ENCODE measurements at places on chromosomes 1 and 21. TPM values are rescaled to one million over a fixed set of nuclear protein-coding genes. Genes with fewer than 3 reads are reported as not detected.

DNA sequence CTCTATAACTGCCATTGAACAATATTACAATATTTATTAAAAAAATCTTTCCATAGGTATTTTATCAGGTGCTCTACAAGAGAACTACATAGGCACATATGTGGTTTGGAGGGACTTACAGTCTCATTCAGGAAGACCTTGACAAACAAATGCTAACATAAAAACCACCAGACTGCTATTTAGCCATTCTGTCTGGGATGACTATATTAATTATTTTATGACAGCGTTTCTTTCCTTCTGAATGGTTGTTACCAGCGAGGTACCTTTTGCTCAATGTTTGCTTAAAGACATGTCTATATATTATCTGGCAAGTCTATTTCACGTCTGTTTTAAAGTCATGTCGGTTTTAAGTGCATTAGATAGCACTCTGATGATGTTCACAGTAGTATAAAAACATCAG, 69.7 kb downstream of the RUNX1 start:
- no peaks in the 10 kb centered on the region for H3K4me1 ChIP-seq
- no peaks in the 10 kb centered on the region for H3K36me3 ChIP-seq
- no peaks in the 10 kb centered on the region for H3K27me3 ChIP-seq
- no peak for DNase-seq
- H3K27ac ChIP-seq = no peak overlapping the region

Gene NIBAN1
- total RNA-seq = 13.3 TPM

Gene S100A1
- 739 TPM for total RNA-seq

GRCh38 chr1:66296370-66296769, 237.6 kb upstream of the SGIP1 start:
- H3K4me3 ChIP-seq = no peak overlapping the region
- no peaks in the 10 kb centered on the region for H3K27me3 ChIP-seq
- H3K27ac ChIP-seq = no peak overlapping the region
- no peaks in the 10 kb centered on the region for H3K36me3 ChIP-seq
- peaks cover 18% of the 10 kb centered on the region for H3K4me1 ChIP-seq

Gene RAB7B
- total RNA-seq = 0.15 TPM

GRCh38 chr1:83829106-83829505, 169.8 kb downstream of the TTLL7 start:
- no peaks in the 10 kb centered on the region for H3K27me3 ChIP-seq
- H3K36me3 ChIP-seq = no peaks in the 10 kb centered on the region
- H3K27ac ChIP-seq = no peak overlapping the region
- no peaks in the 10 kb centered on the region for H3K4me1 ChIP-seq
- no peak overlapping the region for H3K4me3 ChIP-seq

Gene KRTAP19-3
- total RNA-seq = 1.0 TPM

DNA sequence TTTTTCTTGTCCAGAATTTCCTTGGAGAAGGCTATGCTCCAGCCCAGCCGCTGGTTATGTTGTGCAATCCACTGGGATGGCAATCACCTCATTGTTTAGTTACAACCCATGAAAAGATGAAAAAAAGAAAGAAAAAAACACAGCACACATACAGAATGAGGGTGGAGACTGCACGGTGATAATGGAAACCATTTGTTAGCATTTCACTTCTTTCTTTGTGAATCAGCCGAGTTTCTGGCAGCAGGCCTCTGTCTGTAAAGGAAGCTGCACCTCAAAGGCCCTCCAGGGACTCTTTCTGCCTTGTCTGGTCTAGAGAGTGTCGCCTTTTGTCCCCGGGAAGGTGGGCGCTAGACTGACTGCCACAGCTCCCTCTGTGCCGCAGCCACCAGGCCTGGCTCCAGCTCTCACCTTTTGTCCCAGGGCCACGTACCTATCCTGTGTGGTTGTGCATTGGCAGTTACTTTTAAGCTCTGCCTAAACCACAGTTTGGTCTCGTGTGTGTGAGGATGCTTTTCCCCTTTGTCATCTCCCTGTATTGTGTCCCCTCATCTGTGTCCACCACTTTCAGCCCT, 35.6 kb downstream of the NGF start:
- no peaks in the 10 kb centered on the region for H3K4me1 ChIP-seq
- H3K27me3 ChIP-seq = no peaks in the 10 kb centered on the region
- no peak for DNase-seq
- H3K27ac ChIP-seq = peak overlapping the region; percentile 30
- no peak overlapping the region for H3K4me3 ChIP-seq
- H3K36me3 ChIP-seq = no peaks in the 10 kb centered on the region

GRCh38 chr1:223877804-223878203, 32.1 kb upstream of the TP53BP2 start:
- no peaks in the 10 kb centered on the region for H3K4me1 ChIP-seq
- no peaks in the 10 kb centered on the region for H3K27me3 ChIP-seq
- DNase-seq = no peak

- H3K4me1 ChIP-seq = no peaks in the 10 kb centered on the region
- no peak overlapping the region for H3K4me3 ChIP-seq
- H3K36me3 ChIP-seq = no peaks in the 10 kb centered on the region
- no peak for DNase-seq
- H3K27me3 ChIP-seq = peaks cover 7% of the 10 kb centered on the region
- no peak overlapping the region for H3K27ac ChIP-seq
Measured at GRCh38 chr1:15243275-15244043, 3.6 kb upstream of the FHAD1 start.

DNA sequence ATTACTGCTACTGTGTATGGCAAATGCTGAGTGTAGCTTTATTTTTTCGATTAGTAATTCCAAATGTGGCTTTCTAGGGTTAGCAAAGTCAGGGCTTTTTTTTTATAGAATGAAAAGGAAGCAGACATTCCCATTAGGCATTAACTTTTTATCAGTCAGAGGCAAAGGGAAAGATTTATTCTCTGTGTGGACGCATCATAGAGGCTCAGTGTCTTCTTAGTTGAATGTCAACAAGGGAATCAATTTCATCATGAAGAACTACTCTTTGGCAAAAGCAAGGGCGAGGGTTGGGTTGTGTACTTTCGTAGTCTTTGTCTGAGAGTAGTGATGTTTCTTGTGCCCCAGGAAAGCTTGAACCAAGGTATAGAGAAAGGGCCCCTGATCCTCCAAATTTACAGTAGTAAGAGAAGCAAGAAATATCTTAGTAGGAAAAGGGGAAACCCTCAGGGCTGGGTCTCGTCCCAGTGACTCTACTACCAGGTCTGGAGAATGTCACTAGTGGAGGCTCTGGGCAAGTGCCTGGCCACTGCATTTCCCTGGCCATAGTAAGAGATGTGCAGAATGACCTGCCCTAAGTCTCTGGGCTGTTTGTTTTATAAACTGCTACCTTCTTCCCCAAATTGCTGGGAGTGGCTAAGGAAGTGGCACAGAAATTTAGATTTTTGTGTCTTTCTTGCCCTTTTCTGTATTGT, 30.0 kb upstream of the MACF1 start:
- peaks cover 72% of the 10 kb centered on the region for H3K4me1 ChIP-seq
- no peaks in the 10 kb centered on the region for H3K27me3 ChIP-seq
- DNase-seq = no peak
- H3K4me3 ChIP-seq = no peak overlapping the region

DNA sequence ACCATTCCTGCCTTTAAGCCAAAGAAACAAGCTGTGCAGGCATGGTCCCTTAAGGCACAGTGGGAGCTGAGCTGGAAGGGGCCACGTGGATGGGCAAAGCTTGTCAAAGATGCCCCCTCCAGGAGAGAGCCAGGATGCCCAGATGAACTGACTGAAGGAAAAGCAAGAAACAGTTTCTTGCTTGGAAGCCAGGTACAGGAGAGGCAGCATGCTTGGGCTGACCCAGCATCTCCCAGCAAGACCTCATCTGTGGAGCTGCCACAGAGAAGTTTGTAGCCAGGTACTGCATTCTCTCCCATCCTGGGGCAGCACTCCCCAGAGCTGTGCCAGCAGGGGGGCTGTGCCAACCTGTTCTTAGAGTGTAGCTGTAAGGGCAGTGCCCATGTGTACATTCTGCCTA, 1.3 kb upstream of the SLC50A1 start:
- H3K27ac ChIP-seq = peak overlapping the region; percentile 99
- H3K4me3 ChIP-seq = peak overlapping the region; percentile 88
- H3K4me1 ChIP-seq = peaks cover 60% of the 10 kb centered on the region

- H3K36me3 ChIP-seq = no peaks in the 10 kb centered on the region
- H3K4me3 ChIP-seq = no peak overlapping the region
- H3K27ac ChIP-seq = no peak overlapping the region
- no peaks in the 10 kb centered on the region for H3K27me3 ChIP-seq
Measured at GRCh38 chr1:87834151-87834550, 505.5 kb downstream of the LMO4 start.

- no peak for DNase-seq
- H3K27ac ChIP-seq = no peak overlapping the region
- peaks cover 5% of the 10 kb centered on the region for H3K4me1 ChIP-seq
- no peaks in the 10 kb centered on the region for H3K36me3 ChIP-seq
- H3K4me3 ChIP-seq = no peak overlapping the region
Measured at GRCh38 chr21:39012326-39013230, 170.7 kb downstream of the PSMG1 start.

- H3K27me3 ChIP-seq = no peaks in the 10 kb centered on the region
- H3K27ac ChIP-seq = peak overlapping the region; percentile 78
- DNase-seq = no peak
- peaks cover 77% of the 10 kb centered on the region for H3K4me1 ChIP-seq
- no peak overlapping the region for H3K4me3 ChIP-seq
Measured at GRCh38 chr1:221711063-221711577, 30.8 kb downstream of the DUSP10 start.
